Body of pancreas (tissue), 4 donors: ENCODE measurements at places on chromosomes 5 and 9. TPM values are rescaled to one million over a fixed set of nuclear protein-coding genes. Genes with fewer than 3 reads are reported as not detected.
A peak's percentile ranks its signal among the peaks of the same experiment; 100 is the strongest.

DNA sequence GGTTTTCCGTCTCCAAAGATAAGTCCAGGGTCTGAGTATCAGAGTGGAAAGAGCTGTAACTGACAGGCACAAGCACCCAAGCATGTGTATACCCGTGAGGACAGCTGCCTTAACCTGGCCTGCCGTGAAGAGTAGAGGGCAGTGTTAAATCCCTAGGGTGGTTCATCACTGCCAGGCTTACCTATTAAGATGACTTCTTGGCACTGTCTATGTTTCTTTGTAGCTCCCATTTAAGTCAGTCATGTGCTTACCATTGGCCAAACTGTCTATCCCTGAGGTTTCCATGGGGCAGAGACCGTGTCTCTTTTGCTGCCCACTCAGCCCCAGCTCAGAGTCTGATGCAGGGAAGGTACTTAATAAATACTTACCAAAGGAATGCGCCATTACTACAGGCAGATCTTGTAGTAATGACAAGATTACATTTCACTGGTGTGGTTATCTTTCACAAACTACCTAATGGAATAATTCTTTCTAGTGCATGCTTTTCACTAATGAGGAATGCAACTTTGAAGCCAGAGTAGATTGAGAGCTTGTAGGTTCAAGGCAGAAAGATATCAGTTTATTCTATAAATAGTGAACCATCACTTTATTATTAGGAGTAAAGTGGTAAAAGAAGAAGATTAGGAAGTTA, 64.2 kb downstream of the SNX24 start:
- no peak overlapping the region for H3K27ac ChIP-seq
- H3K27me3 ChIP-seq: no peaks in the 10 kb centered on the region
- no peaks in the 10 kb centered on the region for H3K36me3 ChIP-seq
- no peaks in the 10 kb centered on the region for H3K4me1 ChIP-seq

DNA sequence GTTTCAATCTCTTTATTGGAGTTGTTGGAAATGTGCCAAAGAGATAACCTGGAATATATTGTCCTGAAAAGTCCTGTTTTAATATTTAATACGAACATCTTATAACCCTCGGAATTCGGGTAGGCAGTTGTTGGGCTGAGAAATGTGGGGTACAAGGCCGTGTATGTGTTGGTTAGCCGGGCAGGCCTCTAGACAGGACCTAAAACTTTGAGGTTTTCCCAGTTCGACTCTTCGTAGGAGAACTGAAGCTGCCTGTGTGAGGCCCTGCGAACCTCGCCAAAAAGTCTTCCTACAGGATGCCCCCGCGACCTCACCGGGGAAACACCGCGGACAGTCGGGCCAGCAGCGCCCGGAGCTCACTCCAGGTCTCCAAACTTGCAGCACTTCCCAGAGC, 583 bp upstream of the TJP2 start:
- H3K4me1 ChIP-seq: peaks cover 61% of the 10 kb centered on the region
- H3K4me3 ChIP-seq: peak overlapping the region; percentile 10
- peak overlapping the region; percentile 42 for H3K27ac ChIP-seq
- DNase-seq: no peak

- DNase-seq: peak; percentile 57
- no peaks in the 10 kb centered on the region for H3K27me3 ChIP-seq
- peaks cover 28% of the 10 kb centered on the region for H3K4me1 ChIP-seq
- no peaks in the 10 kb centered on the region for H3K36me3 ChIP-seq
- peak overlapping the region; percentile 82 for H3K27ac ChIP-seq
- H3K4me3 ChIP-seq: no peak overlapping the region
Measured at GRCh38 chr9:111974092-111974681, 77.6 kb downstream of the UGCG start.

Gene OR1L6
- total RNA-seq: not detected

DNA sequence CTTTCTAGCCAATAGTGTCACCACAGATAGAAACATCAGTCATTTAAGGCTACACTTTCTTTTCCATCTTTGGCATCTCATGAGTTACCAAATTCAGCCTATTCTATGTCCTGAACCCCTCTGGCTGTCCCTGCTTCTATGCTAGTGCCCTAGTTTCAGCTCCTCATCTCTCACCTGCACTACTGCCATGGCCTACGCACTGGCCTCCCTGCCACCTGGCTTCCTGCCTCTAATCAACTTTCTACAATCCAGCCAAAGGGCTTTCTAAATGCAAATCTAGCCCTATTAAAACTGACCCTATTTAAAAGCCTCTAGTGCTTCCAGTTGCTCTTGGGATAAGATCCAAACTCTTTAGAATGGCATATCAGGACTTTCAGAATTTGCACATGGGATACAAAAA, 482.9 kb downstream of the TMEM38B start:
- no peak for DNase-seq
- no peak overlapping the region for H3K4me3 ChIP-seq
- no peaks in the 10 kb centered on the region for H3K36me3 ChIP-seq
- no peaks in the 10 kb centered on the region for H3K4me1 ChIP-seq
- H3K27me3 ChIP-seq: no peaks in the 10 kb centered on the region
- H3K27ac ChIP-seq: no peak overlapping the region

DNA sequence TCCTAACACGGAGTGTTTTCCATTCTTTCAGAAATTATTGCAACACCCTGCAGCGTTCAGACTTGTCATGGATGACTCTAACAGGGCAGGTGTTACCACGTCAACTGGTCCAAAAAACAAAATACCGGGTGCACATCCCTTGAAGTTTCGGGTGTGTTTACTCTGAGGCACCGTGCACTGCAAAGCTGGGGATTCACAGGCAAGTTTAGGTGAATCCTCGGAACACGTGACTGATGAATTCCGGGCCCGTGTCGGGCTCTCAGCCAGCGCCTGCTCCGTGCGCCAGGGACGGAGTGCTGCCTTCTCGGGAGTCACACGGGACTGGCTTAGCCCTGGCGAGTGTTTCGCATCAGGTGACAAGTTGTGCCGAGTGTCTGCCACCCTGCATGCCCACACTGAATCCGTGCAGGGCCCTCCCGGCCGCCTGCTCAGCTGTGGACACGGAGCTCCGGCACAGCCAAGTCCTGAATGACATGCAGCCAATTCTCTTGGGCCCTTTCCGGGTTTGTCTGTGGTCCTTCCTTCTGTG, 66.0 kb upstream of the IRX4 start:
- DNase-seq: no peak
- H3K27me3 ChIP-seq: no peaks in the 10 kb centered on the region
- no peaks in the 10 kb centered on the region for H3K4me1 ChIP-seq
- no peaks in the 10 kb centered on the region for H3K36me3 ChIP-seq

Gene PLAC8L1
- total RNA-seq: not detected

DNA sequence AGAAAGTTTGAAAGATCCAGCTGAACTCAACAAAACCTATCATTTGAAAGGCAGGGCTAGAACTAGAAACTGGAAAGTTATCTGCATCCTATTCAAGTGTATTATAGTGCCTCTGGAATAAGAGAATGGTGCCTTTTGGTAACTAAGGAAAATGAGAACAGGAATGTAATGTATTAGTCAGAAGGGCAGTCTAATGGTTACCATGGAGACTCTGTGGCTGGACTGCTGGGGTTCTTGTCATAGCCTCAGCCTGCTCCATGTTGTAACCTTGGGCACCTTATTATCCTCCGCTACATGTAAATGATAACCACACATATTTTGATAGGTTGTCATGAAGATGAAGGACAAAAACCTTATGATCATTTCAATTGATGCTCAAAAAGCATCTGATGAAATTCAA, 24.6 kb upstream of the IFNB1 start:
- H3K4me3 ChIP-seq: no peak overlapping the region
- no peaks in the 10 kb centered on the region for H3K36me3 ChIP-seq
- no peak overlapping the region for H3K27ac ChIP-seq
- H3K4me1 ChIP-seq: no peaks in the 10 kb centered on the region

DNA sequence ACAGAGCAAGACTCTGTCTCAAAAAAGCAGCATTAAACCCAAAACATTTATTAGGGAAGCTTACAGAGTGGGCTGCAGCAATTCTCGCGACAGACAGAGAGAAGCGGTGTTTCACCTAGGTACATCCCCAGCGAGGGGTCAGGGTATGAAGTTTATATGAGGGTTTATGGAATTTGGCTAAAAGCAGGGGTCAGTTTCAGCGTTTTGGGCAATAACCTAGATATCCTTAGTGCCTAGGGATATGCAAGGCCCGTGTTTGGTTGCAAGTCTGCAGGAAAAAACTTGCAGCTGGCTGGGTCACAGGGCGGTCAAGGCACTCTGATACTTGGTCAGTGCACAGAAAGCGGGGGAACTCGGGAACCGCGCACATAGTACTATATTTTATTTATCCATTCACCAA, 649 bp upstream of the GLE1 start:
- no peak overlapping the region for H3K4me3 ChIP-seq
- no peaks in the 10 kb centered on the region for H3K27me3 ChIP-seq
- peaks cover 22% of the 10 kb centered on the region for H3K4me1 ChIP-seq
- peak; percentile 35 for DNase-seq
- no peaks in the 10 kb centered on the region for H3K36me3 ChIP-seq

DNA sequence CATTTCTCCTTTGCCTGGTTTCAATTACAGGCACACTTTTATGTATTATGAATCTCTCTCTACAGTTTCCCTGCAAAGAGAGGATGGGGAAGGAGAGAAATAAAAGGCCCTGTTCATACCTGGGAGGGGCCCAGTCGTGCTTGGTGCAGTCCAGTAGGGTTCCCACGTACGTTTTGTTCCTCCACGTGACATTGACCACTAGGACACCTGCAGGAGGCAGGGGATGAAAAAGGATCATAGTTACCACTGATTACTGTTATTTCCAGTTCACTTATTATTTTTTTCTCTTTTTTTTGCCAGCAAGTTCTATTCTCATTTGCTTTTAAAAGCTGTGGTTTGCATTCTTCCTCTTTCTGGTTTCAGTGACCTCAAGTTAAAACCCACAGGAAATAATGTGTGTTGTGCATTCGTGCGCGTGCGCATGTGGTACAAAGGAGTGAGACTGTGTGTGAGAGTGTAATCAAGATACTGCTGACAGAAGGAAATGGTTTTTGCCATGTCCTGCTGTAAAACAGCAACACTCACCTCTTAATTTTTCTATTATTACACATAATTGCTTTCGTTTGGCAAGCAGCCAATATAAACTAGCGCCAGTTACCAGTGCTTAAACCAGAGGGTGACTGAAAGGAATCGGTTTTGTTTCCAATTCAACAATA, 96.8 kb downstream of the ZNF608 start:
- no peaks in the 10 kb centered on the region for H3K27me3 ChIP-seq
- no peaks in the 10 kb centered on the region for H3K36me3 ChIP-seq
- peak overlapping the region; percentile 9 for H3K27ac ChIP-seq

GRCh38 chr9:134063571-134064450, 4.0 kb downstream of the BRD3 start:
- no peaks in the 10 kb centered on the region for H3K27me3 ChIP-seq
- no peak overlapping the region for H3K27ac ChIP-seq
- H3K4me1 ChIP-seq: peaks cover 68% of the 10 kb centered on the region
- no peak overlapping the region for H3K4me3 ChIP-seq
- H3K36me3 ChIP-seq: no peaks in the 10 kb centered on the region

DNA sequence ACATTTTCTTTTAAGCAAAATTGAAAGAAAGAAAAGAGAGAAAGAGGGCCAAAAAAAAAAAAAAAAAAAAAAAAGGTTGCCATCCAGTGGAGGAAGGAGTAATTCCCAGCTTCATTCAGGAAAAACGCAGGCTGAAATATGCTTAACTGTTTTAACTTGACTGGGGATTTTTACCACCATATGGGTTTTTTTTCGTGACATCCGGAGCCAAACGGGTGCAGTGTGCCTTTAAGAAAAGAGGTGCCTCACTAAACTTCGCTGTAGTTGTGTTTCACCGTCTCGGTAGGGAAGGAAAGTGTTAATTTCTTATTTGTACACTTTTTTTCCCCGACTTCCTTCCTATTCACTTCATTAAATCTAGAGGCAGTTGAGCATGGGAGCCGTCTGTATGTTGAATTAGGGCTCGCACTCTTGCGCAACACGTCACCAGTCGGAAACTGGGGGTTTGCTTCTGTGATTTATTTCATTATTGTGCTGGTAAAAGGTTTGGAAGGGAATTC, 143.0 kb downstream of the SMARCA2 start:
- no peaks in the 10 kb centered on the region for H3K27me3 ChIP-seq
- peak overlapping the region; percentile 62 for H3K27ac ChIP-seq
- peak overlapping the region; percentile 21 for H3K4me3 ChIP-seq
- DNase-seq: peak; percentile 66
- H3K4me1 ChIP-seq: peaks cover 18% of the 10 kb centered on the region

Gene GALNT12
- 53.1 TPM for total RNA-seq

GRCh38 chr9:29555502-29555901, 1982.2 kb upstream of the C9orf72 start:
- no peak overlapping the region for H3K4me3 ChIP-seq
- no peaks in the 10 kb centered on the region for H3K27me3 ChIP-seq
- H3K27ac ChIP-seq: no peak overlapping the region
- H3K36me3 ChIP-seq: no peaks in the 10 kb centered on the region

Gene NR4A3
- total RNA-seq: 1.0 TPM

DNA sequence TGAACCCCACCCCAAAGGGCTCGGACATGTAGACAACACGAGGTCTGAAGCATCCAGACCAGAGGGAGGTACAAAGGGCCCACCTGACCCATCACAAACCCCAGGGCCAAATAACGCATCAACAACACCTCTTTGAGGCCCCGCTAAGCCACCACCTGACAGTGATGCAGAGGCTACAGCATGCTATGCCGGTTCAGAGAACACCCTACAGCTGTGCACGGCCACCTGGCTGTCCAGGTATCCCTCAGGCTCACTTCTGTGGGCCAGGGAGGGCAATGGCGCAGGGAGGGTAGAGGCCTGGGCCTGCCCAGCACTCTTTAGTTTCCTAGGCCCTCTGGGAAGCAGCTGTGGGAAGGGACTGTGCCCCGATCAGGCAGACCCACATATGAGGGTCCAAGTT, 190.1 kb downstream of the CDK5RAP2 start:
- no peak overlapping the region for H3K4me3 ChIP-seq
- no peak overlapping the region for H3K27ac ChIP-seq
- H3K4me1 ChIP-seq: peaks cover 23% of the 10 kb centered on the region
- no peaks in the 10 kb centered on the region for H3K27me3 ChIP-seq
- DNase-seq: no peak
- H3K36me3 ChIP-seq: no peaks in the 10 kb centered on the region

- no peaks in the 10 kb centered on the region for H3K36me3 ChIP-seq
- no peak for DNase-seq
- no peaks in the 10 kb centered on the region for H3K27me3 ChIP-seq
- H3K4me3 ChIP-seq: no peak overlapping the region
Measured at GRCh38 chr5:107653685-107654084, 17.1 kb downstream of the EFNA5 start.

- H3K27me3 ChIP-seq: no peaks in the 10 kb centered on the region
- no peaks in the 10 kb centered on the region for H3K36me3 ChIP-seq
- H3K4me1 ChIP-seq: no peaks in the 10 kb centered on the region
- DNase-seq: no peak
- no peak overlapping the region for H3K27ac ChIP-seq
- no peak overlapping the region for H3K4me3 ChIP-seq
Measured at GRCh38 chr5:167233507-167234220, 1057.8 kb upstream of the WWC1 start.

DNA sequence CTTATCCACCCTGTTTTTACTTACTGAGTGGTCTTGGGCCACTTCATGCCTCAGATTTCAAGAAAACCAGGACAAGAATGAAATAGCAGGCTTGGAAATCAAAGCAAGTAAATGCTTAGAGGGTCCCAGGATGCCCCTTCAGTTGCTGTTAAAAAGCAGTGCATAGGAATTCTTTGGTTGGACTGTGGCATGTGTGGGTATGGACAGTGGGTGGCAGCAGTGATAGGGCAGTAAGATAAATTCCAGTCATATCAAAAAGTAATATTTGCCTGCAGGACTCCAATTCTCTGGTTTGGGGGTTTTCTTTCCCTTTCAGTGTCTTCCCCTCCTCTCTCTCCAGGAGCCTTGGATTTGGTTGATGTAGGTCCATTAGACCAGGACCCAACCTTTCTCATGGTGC, 306.7 kb upstream of the CLINT1 start:
- H3K4me1 ChIP-seq: peaks cover 6% of the 10 kb centered on the region
- no peak for DNase-seq
- H3K4me3 ChIP-seq: no peak overlapping the region
- H3K27ac ChIP-seq: no peak overlapping the region
